ENCODE measurements at places on chromosomes 1 and 21.

- DNase-seq, result no peak
Measured at GRCh38 chr1:2134266-2134620, 60.3 kb downstream of the FAAP20 start.

- no peak for DNase-seq
Measured at GRCh38 chr1:201662646-201663045, 123.7 kb downstream of the NAV1 start.

- DNase-seq, result no peak
Measured at GRCh38 chr1:178536329-178536728, 23.4 kb downstream of the TEX35 start.

DNA sequence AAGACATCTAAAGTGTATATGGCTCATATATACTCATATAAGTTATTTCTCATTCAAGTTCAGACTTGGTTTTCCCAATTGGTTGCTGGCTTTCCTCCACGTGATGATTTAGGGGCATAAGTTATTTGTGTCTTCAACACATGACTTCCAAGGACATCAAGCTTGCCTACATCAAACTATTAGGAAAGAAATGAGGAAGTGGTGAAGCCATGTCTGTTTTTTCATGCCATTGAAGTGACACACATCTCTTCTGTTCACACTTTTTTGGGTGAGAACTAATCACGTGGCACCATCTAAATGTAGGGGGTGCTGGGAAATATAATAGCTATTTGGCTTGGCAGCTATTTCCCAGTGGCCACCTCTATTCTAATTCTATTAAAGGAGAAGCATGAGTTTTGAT lies 282.1 kb downstream of the OMA1 start:
- DNase-seq, result no peak

DNA sequence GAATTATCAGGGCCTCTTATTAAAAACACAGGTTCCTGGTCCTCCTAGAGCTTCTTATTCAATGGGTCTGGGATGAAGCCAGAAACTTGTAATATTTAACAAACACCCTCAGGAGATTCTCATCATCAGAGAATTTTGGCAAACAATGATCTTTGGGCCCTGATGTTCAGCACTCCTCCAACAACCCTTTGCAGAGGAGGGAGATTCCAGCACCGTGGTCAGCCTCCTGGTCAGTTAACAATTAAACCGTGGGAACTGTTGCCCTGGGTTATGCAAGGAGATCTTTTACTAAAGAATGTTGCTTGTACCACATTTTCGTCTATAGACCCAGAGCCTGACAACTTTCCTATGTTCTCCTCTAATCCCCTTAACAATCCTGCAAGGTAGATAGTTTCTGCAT lies 294.4 kb downstream of the PLPP3 start:
- no peak for DNase-seq

- DNase-seq, result no peak
Measured at GRCh38 chr1:245807954-245808719, 653.4 kb downstream of the KIF26B start.

DNA sequence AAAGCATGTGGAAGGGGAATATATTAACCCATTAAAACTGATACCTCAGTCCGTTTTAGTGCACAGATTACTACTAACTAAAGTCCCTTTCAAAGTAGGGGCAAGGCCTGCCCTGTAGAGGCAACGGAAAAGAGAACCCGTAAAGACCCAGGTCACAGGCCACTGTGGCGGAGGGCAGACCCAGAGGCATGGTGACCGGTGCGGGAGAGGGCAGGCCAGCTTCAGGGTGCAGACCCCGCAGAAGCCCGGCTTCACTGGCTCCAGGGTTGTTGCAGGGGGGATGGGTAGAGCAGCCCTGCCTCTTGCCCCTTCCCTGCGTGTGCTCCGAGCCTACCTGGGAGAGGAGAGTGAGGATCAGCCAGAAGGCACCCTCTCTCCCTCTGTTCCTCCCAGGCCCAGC lies 17.7 kb downstream of the CNTN2 start:
- DNase-seq, result no peak

GRCh38 chr1:178682429-178682828 lies 42.6 kb upstream of the RALGPS2 start:
- no peak for DNase-seq

DNA sequence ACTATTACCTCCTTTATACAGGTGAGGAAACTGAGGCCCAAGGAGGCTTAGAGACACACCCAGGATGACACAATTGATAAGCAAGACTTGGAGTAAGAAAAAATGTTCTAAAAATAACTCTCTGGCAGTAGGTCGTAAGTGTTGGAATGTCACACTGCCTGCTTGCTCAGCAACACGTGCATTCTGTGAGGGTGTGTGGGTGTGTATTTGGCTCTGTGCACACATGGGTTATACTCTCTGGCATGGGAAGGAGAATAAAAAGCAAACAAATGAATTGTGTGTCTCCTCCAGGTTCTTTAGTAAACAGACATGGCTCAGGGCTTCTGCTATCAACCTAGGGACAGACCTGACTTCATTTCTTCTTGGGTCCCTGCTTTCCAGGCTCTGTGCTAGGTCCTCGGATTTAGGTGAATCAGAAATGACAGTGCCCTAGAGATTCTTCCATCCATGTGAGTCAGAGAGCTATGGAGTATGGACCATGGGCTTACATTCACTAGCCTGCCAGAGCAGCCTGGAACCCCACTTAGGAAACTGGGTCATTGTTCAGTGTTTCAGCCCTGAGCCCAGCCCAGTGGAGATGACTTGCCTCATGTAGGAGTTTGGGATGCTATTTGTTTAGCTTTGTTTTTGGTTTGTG lies 72.4 kb downstream of the ELAVL4 start:
- DNase-seq, result no peak

All from NCI-H1417 treated with DMSO at 0.1 percent for 48 hours (cell line).